GM04504 (cell line): ENCODE measurements at places on chromosomes 2 and 18.

DNA sequence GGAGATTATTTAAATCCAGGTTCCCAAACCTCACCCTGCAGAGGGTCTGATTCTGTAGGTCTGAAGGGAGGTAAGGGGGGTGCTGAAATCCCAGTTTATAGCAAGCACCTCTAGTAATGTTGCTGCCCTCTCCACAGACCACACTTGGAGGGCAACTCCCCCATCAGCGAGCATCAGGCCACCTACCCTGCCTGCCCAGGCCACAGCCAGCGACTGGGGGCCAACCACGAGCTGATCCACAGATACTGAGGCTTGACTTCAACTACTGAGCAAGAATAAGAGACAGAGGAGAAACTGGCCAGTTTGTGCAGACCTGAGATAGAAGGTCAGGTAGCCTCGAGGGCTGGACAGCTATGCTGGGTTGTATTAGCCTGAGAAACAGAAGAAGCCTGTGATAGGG is 36.3 kb upstream of the LBH start:
- no peak for DNase-seq

DNA sequence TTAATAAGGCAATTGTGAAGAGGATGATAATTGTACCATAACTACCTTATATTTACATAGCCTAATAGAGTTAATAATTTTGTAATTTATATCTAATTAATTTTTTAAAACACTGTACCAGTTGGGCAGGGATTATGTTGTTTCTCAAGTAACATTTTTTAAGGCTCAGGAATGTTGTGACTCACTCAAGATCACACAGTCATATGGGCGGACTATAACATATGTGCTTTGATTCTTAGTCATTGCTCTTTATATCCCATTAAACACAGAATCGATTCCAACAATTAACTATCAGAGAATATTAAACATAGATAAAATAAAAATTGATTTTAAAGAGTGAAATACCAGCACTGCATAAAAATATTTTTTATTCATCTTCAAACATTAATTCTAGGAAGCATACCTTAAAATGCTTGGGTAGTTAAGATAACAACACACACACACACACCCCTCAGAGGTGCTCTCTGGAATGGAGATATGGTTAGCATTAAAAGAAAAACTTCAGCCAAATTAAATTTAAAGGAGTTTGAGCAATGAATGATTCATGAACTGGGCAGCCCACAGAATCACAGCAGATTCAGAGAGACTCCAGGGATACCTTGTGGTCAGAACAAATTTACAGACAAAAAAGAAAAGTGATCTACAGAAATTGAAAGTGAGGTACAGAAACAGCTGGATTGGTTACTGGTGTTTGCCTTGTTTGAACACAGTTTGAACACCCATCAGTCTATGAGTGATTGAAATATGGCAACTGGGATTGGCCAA is 869.4 kb upstream of the ID2 start:
- peak; percentile 18 for DNase-seq

DNA sequence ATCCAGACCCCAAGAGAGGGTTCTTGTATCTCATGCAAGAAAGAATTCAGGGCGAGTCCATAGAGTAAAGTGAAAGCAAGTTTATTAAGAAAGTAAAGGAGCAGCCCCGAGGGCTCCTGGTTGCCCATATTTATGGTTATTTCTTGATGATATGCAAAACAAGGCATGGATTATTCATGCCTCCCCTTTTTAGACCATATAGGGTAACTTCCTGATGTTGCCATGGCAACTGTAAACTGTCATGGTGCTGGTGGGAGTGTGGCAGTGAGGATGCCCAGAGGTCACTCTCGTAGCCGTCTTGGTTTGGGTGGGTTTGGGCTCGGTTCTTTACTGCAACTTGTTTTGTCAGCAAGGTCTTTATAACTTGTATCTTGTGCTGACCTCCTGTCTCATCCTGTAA is 750.2 kb upstream of the FANCL start:
- DNase-seq: no peak

DNA sequence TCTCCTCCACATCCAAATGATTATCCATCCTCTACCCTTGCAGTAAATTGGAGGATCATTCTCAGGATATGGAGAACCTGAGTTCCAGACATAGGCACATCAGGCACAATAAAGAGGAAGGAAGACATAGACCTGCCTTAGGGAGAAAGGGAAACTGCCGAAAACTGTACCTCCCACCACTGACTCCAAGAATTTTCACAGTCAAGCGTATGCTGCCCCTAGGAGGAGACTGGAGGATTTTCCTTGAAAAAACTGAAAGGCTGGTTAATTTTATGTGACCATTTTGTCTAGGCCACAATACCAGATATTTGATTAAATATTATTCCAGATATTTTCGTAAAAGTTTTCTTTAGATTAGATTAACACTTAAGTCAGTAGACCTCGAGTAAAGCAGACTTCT is 638.5 kb upstream of the PKDCC start:
- no peak for DNase-seq

- no peak for DNase-seq
Observed at GRCh38 chr18:58257461-58257860, 213.4 kb downstream of the NEDD4L start.
